Posterior cingulate gyrus (tissue), 11 donors: ENCODE measurements at places on chromosomes 4 and X.
A peak's percentile ranks its signal among the peaks of the same experiment; 100 is the strongest.

DNA sequence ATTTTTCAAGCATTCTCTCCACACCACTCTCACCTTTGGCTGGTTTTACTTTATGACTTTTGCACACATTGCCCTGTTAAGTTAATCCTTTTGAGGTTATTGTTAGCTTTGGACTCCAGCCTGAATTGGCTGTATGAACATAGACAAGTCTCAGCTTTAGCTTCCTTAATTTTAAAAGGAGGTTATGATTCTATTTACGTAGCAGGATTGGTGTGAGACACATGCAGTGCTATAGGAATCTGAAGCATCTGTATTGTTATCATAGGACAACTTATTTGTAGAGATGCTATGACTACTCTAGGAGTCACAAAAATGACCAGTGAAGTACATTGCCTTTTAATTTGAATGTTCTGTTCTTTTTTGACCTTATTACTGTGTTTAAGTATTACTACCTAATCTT is 15.7 kb downstream of the PGAM4 start:
- DNase-seq = no peak

DNA sequence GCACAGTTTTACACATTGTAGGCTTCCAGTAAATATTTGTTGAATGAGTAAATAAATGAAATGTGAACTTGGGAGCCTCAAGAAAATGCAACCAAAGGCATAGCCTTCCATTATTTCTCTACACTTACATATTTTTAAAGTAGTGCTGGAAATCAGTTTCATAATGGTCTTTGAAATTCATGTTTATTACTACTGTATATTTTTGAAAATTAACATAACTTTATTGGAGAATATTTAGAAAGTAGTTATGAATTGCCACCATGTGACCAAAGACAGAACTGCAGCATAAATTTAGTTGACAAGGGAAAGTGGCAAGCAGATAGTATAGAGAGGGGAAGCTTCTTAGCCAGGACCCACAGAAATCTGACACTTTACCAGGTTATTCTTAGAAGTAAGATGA is 6.4 kb downstream of the TCEAL8 start:
- no peak for DNase-seq

DNA sequence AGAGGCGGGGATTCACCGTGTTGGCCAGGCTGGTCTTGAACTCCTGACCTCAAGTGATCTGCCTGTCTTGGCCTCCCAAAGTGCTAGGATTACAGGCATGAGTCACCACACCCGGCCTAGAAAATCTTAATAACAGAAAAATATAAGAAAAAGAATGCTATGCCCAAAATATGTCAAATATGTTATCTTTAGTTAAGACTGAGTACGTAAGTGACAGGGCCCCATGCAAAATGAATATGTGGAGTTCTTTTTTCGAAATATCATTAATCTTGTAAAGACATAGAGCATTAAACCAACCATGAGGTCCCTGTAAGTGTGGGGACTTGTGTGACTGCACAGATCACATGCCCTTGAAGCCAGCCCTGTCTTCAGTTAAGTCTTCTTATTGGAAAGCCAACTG is 8.9 kb upstream of the ZNF518B start:
- DNase-seq = no peak

- no peak for DNase-seq
These were observed 48.7 kb upstream of the SLC4A4 start for GRCh38 chr4:71290074-71290473.

- DNase-seq = peak; percentile 31
These were observed 35.0 kb downstream of the FBXW7 start for GRCh38 chr4:152500800-152501434.

DNA sequence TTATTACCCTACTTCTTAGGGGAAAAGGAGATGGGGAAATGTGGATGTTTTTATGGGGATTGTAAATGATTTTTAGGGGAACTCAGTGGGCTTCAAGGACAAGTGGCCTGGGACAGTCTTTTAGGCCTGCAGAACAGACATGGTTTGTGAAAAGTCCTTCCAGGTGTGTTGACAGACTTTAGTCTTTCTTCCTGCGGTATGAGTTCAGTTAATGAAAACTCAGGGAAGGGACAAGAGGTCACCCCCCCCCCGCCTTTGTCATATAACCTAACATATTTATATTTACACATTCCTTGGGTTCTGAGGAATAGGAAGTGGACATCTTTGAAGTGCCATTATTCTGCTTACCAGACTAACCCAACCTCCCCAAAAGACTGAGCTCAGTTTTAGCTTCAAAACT is 31.8 kb downstream of the METAP1 start:
- no peak for DNase-seq

DNA sequence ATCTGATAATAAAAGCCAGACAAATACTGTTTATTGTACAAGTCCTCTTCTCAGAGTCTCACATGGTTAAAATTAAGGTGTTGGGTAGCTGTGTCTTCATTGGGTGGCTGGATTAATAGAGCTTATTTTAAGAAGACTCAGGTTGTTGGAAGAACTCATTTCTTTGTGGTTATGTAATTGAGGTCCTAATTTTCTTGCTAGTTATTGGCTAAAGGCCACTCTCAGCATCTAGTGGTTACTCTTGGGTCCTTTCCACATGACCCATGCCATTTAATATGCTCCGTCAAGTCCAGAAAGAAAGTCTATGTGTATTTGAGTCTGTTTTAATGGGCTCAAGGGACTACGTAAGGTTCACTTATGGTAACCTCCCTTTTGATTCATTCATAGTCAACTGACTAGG is 1668.6 kb upstream of the AGA start:
- no peak for DNase-seq

DNA sequence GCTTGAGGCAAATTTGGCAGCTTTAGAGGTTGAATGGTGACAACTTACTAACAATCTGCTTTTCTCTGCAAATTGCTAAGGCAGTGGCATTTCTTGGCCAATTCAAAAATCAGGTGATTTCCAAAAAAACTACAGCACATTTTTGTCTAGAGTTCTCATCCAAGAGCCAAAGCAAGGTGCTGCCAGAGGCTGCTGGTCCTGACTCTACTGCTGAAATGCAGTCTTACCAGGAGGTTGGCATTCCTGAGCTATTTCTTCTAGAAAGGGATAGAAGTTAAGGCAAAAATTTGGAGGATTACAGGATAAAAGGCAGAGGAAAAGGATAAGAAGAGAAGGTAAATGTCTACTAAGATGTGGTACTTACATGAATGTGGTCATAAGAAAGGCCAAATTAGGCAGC is 75.6 kb downstream of the COX18 start:
- no peak for DNase-seq

DNA sequence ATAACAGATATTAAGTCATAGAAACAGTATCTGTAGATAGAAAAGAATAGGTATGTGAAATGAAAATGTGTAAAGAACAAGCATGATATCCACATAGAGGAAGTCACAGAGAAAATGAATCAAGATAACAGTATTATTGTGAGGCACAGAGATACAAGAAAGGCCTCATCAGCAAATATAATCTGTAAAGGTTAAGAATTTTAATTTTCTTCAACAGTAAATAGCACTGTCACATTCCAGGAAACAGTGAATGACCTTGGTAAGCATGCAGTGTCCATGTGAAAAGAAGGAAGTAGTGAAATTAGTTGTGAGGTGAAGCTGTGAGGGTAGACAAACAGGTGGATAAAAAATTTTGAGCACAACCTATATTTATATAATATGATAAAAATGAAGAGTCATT is 39.5 kb upstream of the NDST4 start:
- DNase-seq = no peak

- no peak for DNase-seq
These were observed 100.7 kb upstream of the ZDHHC15 start for GRCh38 chrX:75623535-75623934.

GRCh38 chr4:129839687-129840086 is 743.7 kb downstream of the C4orf33 start:
- DNase-seq = no peak

DNA sequence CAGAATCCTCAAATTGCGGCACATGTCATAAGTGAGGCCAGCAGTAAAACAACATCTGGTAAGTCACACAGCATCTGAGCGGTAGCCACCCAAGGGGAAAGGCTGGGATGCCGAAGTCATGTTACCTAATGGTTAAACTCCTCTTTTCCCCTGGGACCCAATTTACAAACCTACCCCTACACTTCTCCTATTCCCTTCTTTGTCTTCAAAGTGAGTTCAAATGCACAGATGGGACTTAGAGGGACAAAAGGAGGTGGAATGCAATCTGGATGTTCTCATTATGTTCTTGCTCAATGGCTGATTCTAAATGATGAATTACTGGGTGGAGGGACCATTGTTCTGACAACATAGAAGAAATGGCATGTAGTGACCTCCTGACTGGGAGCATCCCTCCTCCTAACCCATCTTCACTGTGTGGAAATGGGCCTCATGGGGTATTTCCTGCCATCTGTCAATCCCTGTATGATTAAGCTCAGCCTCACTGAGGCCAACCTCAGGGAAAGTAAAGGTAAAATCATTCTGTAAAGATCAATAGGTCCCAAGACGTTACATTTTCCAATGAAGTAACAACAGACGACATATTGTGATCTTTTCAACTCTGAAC is 8.5 kb downstream of the CD40LG start:
- no peak for DNase-seq

GRCh38 chr4:134531013-134531412 is 329.4 kb upstream of the PABPC4L start:
- DNase-seq = no peak

GRCh38 chrX:49767236-49767635 is 61.9 kb upstream of the PAGE4 start:
- no peak for DNase-seq

DNA sequence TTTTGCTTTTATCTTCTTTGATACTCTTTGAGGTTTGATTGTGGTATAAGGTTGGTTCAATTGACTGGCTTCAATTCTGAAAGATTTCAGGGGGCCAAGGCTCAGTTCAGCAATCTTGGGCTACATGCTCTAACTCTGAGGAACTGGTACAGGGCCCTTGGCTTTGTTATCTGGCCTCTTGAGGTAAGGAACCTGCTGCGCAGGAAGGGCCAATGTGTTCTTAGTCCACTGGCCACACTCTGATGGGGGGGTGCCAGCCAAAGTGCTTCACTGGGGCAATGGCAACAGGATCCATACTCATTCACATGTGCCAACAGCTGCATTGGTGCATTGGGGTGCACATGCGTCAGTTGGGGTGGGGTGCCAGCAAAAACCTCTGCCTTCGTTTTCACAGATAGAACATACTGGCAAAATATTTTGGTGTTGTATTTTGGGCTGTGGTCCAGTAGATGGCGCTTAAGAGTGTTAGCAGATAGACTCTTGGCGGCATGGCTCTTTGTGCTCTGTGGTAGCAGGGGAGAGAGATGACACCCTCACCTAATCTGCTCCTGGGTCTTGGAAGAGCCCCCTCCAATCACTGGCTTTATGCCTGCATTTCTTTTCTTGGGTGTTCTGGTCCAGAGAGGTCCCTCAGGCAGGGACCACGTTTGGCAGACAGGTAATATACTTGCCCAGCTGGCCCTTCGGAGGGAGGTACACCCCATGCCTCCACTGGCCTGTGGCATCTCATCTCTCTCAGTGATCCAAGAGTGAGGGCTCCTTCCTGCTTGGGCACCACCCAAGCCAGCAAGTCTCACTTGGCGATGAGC is 42.9 kb downstream of the NDST3 start:
- DNase-seq = peak; percentile 50

- peak; percentile 70 for DNase-seq
These were observed 112.7 kb downstream of the FAM53A start for GRCh38 chr4:1571165-1572009.

GRCh38 chrX:31320740-31321139 is 248.9 kb upstream of the FTHL17 start:
- DNase-seq = no peak

- DNase-seq = no peak
These were observed 704.9 kb upstream of the PABPC4L start for GRCh38 chr4:134906404-134907023.

DNA sequence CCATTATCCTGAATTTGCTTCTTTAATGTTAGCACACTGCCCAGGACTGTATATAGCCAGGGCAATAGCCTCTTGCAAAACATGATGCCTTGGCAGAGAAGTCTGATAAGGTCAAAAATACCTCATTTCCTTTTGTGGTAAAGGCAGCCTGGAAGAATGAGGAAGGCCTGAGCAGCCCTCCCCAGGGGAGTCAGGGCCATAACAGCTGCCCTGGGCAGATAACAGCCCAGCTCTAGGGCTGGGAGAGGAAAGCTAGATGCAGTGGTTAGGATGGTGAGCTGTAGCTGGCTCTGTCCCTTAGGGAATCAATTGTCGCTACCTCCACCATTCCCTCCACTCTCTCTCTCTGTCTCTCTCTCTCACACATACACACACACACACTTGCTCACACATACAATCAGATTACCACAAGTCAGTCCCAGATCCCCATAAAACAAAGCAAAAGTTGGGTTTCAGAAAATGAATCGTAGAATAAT is 29.2 kb downstream of the EFHC2 start:
- no peak for DNase-seq

GRCh38 chr4:154779362-154779947 is 1.6 kb upstream of the RBM46 start:
- no peak for DNase-seq

DNA sequence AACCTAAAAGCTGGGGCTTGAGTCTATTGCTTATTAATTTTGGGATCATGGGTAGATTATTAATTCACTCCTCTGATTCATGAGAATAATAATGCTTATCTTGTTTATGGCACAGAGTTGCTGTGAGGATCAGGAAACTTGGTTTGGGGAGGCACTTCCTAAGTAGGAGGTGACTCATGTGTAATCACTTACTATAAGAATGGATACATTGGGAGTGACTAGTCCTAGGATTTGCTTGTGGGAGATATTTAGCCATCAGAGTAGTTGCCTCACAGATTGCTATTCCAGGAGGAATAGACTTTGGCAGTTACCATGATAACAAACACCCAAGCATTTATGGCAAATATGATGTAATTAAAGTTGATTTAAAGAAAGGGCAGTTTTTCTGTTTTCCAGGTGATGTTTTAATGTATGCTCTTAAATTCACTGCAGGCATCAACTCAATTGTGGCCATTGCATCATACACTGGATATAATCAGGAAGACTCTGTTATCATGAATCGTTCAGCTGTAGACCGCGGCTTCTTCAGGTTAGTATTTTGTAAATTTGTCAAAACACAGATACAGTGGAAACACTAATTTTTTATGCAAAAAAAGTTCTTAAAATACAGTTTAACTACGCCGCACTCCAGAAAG is 41.9 kb downstream of the POLR2B start:
- DNase-seq = no peak

- no peak for DNase-seq
These were observed 76.2 kb upstream of the IL2 start for GRCh38 chr4:122532766-122533165.

DNA sequence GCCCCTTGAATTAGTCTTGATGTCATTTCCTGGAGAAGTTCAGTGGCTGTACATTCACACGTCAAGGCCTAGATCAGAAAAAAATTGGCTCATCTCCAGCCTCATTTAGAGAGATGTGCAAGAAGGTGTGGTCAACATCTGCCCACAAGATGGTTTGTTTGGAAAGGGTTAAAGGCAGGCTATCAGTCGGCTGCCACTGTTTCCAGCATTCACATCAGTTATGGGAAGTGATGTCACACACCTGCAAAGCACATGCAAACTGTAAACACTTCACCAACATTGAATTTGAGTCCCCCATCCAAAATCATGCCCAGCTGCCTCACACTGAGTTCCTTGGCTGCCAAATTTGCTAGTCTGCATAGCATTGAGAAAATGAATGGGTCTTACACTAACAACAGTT is 498.3 kb upstream of the INTU start:
- no peak for DNase-seq

GRCh38 chr4:81737865-81738559 is 266.3 kb upstream of the RASGEF1B start:
- DNase-seq = no peak

GRCh38 chr4:15963001-15963451 is at the start of gene FGFBP2:
Gene FGFBP2, minus strand, starts transcription at chr4:15963175. Its CDS starts 46 bp downstream, at chr4:15963129.
- DNase-seq = peak; percentile 21
